ENCODE measurements at places on chromosomes 5 and 9.
A peak's percentile ranks its signal among the peaks of the same experiment; 100 is the strongest.

GRCh38 chr5:103259705-103260355 lies 1.3 kb downstream of the MACIR start:
- H3K4me3 ChIP-seq: peak overlapping the region; percentile 80
- no peak for DNase-seq
- H3K27ac ChIP-seq: peak overlapping the region; percentile 81
- no peaks in the 10 kb centered on the region for H3K27me3 ChIP-seq
- H3K36me3 ChIP-seq: no peaks in the 10 kb centered on the region
- peaks cover 19% of the 10 kb centered on the region for H3K4me1 ChIP-seq

- peaks cover 12% of the 10 kb centered on the region for H3K27me3 ChIP-seq
- H3K4me3 ChIP-seq: no peak overlapping the region
- no peak for DNase-seq
- no peaks in the 10 kb centered on the region for H3K36me3 ChIP-seq
- no peak overlapping the region for H3K27ac ChIP-seq
- no peaks in the 10 kb centered on the region for H3K4me1 ChIP-seq
Observed at GRCh38 chr9:135797507-135798262, 95.7 kb downstream of the KCNT1 start.

GRCh38 chr5:1526681-1527131 lies 2.9 kb upstream of the LPCAT1 start:
- H3K4me1 ChIP-seq: peaks cover 10% of the 10 kb centered on the region
- H3K27ac ChIP-seq: no peak overlapping the region
- peaks cover 2% of the 10 kb centered on the region for H3K27me3 ChIP-seq
- no peak overlapping the region for H3K4me3 ChIP-seq
- H3K36me3 ChIP-seq: no peaks in the 10 kb centered on the region
- peak; percentile 36 for DNase-seq

GRCh38 chr5:113039934-113040285 lies 63.3 kb downstream of the DCP2 start:
- H3K4me1 ChIP-seq: peaks cover 2% of the 10 kb centered on the region
- no peak overlapping the region for H3K27ac ChIP-seq
- H3K27me3 ChIP-seq: no peaks in the 10 kb centered on the region
- DNase-seq: no peak

GRCh38 chr5:94740286-94740685 lies 121.8 kb downstream of the SLF1 start:
- H3K27me3 ChIP-seq: no peaks in the 10 kb centered on the region

GRCh38 chr9:119121899-119122298 lies 247.3 kb downstream of the BRINP1 start:
- H3K4me3 ChIP-seq: no peak overlapping the region
- H3K4me1 ChIP-seq: peaks cover 16% of the 10 kb centered on the region
- H3K27me3 ChIP-seq: peaks cover 33% of the 10 kb centered on the region
- no peaks in the 10 kb centered on the region for H3K36me3 ChIP-seq
- DNase-seq: no peak

DNA sequence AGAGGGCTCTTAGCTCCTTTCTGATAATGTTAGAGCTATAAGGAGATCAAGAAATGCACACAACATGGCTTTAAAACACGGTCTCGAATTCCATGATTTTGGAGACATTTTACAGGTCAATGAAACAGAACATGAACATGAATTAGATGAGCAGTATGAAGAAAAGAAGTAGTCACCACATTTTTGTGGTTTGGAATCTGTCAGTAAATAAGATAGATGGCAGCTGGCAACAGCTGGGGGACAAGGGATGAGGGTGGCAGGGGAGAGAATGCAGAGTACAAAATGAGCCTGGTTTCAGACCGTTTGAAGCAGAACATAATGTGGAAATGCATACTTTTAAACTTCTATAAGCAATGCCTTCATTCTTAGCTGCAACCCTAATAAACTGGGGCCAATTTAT lies 107.1 kb downstream of the OXCT1 start:
- no peak for DNase-seq
- H3K27me3 ChIP-seq: no peaks in the 10 kb centered on the region
- H3K4me1 ChIP-seq: peaks cover 15% of the 10 kb centered on the region
- no peak overlapping the region for H3K4me3 ChIP-seq
